ENCODE measurements at places on chromosomes 6 and 20. TPM values are rescaled to one million over a fixed set of nuclear protein-coding genes. Genes with fewer than 3 reads are reported as not detected.
A peak's percentile ranks its signal among the peaks of the same experiment; 100 is the strongest.

GRCh38 chr6:135906972-135907465 is 55.5 kb downstream of the PDE7B start:
- no peak overlapping the region for H3K4me3 ChIP-seq
- no peak for DNase-seq
- peaks cover 10% of the 10 kb centered on the region for H3K4me1 ChIP-seq
- no peaks in the 10 kb centered on the region for H3K27me3 ChIP-seq

DNA sequence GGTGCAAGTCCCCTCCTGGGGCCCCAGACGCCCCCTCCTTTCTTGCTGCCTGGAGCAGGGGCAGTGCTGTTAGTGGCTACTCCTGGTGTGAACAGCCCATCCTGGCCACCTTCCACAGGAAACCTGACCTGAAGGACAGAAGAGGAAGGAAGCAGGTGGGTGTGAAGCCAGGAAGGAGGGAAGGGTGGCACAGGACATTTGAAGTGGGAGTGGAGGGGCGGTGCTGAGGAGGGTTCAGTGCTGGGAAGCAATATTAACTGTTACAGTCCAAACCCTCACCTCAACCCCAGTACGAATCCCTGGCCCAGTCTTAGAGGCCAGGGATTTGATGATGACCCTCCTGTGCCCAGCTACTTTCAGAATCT is 766 bp downstream of the PRICKLE4 start:
- H3K27ac ChIP-seq: peak overlapping the region; percentile 67
- peaks cover 21% of the 10 kb centered on the region for H3K4me1 ChIP-seq
- H3K36me3 ChIP-seq: no peaks in the 10 kb centered on the region

- no peak for DNase-seq
- H3K4me1 ChIP-seq: peaks cover 4% of the 10 kb centered on the region
- H3K4me3 ChIP-seq: no peak overlapping the region
- no peaks in the 10 kb centered on the region for H3K27me3 ChIP-seq
Observed at GRCh38 chr6:42147138-42147562, 4.7 kb upstream of the C6orf132 start.

DNA sequence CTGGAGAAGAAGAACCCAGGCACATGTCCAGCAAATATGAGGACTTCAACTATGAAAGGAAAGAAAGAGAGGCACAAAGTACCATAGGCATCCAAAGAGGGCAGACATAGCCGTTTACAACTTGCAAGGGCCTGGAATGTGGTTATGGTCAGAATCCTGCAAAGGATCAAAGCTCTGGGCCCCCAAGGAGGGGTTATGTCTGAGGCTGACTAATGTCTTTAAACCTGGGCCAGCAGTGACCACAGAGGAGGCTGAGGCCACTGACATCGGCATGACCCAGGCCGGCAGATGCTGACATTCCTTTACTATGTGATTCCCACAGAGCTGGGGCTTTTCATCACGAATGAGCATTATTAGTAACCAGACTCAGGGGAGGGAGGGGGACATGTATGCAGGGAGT is 861.1 kb downstream of the DHX35 start:
- H3K36me3 ChIP-seq: no peaks in the 10 kb centered on the region
- peaks cover 2% of the 10 kb centered on the region for H3K4me1 ChIP-seq
- no peaks in the 10 kb centered on the region for H3K27me3 ChIP-seq
- no peak for DNase-seq
- H3K27ac ChIP-seq: no peak overlapping the region

DNA sequence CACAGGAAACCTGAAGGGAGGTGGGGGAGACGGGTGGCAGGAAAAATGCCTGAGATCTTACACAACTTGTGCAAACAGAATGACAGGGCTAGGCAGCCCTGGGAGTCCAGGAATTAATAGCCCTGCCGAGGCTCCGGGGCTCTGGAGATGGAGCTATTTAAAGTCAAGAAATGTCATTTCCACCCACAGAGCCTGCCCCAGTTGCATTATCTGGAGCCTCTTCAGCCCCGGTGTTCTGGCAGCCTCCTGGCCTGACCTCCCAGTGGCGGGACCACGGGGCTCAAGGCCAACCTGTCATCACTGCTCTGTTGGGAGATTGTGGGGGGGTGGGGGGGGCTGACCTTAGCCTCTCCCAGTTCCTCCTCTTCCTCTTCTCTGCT is 28.5 kb upstream of the SCUBE3 start:
- no peak overlapping the region for H3K4me3 ChIP-seq
- H3K27ac ChIP-seq: peak overlapping the region; percentile 1
- no peaks in the 10 kb centered on the region for H3K27me3 ChIP-seq
- DNase-seq: peak; percentile 70
- peaks cover 23% of the 10 kb centered on the region for H3K4me1 ChIP-seq

- DNase-seq: peak; percentile 18
- no peaks in the 10 kb centered on the region for H3K36me3 ChIP-seq
- no peaks in the 10 kb centered on the region for H3K27me3 ChIP-seq
- no peak overlapping the region for H3K27ac ChIP-seq
Observed at GRCh38 chr6:149176971-149177667, 140.4 kb upstream of the TAB2 start.

MICA gene
- 41.9 TPM for polyA plus RNA-seq

Measured in hepatocyte (in vitro differentiated cells).